ENCODE measurements at places on chromosomes 6 and 20.

DNA sequence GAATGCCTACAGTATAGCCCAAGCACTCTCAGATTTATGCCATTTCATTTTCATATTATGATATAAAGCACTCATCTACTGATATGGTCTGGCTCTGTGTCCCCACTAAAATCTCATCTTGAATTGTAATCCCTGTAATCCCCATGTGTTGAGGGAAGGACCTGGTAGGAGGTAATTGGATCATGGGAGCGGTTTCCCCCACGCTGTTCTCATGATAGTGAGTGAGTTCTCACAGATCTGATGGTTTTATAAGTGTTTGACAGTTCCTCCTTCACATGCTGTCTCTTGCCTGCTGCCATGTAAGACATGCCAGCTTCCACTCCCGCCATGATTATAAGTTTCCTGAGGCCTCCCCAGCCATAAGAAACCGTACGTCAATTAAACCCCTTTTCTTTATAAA lies 171.7 kb downstream of the OTOR start:
- DNase-seq: no peak

GRCh38 chr6:149229096-149229495 lies 88.4 kb upstream of the TAB2 start:
- DNase-seq: no peak

DNA sequence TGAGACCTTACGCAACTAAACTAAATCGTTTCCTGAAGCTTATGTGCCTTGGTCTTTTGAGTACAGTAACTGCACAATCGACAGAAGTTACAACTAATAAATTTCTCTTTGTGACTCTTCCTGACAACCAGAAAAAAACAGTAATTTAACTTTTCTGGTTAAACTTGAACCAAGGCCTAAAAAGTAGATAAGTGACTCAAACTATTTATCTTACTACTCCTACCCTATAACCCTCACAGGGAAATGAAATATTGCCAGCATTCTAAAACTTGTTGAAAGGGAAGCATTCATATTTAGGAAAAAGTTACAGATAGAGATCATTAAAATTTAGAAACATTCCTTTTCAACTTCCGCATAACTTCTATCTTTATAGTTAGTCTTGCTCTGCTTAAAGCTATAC lies 1034.4 kb downstream of the EYS start:
- no peak for DNase-seq

- DNase-seq: no peak
Measured at GRCh38 chr6:44631968-44632367, 244.5 kb downstream of the CDC5L start.

DNA sequence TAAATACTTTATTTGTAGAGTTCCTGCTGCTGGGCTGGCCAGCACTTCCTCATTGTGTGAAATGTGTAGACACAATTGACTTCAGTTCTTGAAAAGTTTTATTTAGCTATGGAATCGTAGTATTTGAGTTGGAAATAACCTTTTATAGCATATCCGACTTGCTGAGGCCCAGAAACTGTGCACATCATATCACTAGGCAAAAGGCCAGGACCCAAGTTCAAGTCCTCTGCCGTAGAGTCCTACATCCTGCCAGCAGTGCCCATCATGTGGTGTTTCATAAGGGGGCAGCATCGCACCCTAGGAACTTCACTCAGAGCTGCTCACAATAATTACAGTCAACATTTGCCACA lies 207.7 kb upstream of the SNX9 start:
- DNase-seq: no peak
